ENCODE measurements at places on chromosomes 4 and X.

DNA sequence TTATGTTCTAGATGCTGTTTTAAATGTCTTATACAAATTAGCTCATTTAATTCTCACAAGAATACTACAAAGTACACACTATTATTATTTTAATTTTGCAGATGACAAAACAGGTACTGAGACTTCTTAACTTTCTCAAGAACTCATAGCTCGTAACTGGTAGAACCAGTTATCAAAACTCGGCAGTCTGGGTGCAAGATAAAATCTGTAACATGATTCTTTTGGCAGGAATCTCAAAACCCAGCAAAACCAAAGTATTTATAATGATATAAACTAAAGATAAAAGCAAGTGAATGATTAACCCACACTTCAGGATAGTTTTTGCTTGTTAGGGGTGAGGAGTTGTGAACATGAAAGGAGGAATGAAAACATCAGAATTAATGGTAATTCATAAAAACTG is 27.6 kb downstream of the CLNK start:
- no peak for DNase-seq

DNA sequence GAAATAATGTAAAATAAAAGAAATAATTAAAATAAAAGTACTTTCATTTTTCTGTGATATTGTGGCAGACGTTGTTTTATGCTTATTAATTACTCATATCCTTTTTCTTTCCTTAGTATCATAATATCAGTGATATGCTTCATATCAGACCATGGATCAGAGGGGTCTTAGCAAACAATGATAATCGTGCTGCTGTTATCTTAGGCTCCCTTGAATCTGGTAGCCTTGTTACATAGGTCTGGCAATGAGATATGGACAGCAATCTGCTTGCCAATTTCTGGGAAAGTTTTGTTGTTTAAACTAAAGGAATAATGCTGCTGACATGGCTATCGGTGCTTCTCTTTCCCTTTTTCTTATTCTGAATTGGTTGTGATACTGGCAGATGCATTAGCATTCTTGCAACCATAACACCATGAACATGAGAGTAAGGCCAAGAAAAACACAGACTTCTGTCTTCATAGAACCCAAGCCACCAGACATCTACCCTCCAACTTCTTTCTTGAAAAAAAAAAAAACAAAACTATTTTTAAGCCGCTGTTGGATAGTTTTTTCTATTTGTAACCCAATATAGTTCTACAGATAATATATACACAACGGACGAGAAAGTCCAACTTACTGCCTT is 16.4 kb downstream of the EPHA5 start:
- DNase-seq, result no peak

DNA sequence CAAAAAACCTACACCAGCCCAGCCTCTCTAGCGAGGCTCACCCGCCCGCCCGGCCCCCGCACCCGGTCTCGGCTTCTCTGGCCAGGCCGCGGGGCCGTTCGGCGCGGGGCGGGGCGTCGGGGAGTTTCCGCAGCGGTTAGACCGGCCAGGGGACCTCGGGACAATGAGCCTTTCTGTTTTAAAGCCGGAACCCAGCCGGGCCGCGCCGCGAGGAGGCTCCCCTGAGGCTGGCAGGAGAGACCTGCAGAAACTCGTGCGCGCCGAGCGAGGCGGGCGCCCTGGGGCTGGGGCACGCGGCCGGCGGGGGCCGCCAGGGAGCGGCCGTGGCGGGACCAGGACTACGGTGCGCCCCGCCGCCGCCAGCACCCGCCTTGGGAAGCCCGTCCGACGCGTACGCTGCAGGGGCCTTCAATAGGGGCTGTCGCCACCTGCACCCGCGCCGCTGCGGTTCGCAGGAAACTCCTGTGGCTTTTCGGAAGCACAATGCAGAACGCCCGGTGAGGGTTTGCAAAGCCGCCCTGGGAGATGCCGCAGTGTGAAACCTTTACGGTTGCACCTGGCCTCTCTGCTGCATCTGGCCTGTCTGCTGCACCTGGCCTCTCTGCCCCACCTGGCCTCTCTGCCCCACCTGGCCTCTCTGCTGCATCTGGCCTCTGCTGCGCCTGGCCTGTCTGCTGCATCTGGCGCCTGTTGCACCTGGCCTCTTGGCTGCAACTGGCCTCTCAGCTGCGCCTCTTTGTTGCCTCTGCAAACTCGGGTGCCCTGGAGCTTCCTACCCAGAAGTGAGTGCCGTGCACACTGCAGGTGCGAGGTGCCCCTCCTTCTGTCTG is 63.9 kb downstream of the TRAPPC11 start:
- peak; percentile 4 for DNase-seq

DNA sequence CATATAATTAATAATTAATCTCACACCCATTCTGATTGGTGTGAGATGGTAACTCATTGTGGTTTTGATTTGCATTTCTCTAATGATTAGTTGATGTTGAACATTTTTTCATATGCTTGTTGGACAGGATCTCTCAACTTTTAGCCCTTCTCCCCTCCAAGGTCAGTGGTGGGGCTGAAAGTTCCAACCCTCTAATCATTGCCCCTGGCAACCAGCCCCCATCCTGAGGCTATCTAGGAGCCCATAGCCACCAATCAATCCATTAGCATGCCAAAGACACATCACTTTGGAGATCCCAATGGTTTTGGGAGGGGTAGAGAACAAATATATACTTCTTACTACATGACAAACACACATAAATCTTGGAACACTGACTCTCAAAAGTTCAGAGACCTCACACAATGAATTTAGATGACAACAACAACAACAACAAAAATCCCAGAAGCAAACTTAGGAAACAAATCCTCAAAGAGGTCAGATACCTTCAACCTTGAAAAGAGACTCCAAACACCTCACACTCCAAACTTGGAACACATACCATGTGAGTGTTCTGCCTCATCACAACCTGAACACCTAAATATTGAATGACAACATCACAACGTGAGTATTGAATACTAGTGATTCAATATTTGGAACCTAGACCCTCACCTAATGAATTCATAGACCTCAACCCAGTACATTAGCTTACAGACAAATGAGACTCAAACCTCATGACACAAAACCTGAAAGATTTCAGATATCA is 19.0 kb upstream of the PAGE4 start:
- DNase-seq, result no peak

DNA sequence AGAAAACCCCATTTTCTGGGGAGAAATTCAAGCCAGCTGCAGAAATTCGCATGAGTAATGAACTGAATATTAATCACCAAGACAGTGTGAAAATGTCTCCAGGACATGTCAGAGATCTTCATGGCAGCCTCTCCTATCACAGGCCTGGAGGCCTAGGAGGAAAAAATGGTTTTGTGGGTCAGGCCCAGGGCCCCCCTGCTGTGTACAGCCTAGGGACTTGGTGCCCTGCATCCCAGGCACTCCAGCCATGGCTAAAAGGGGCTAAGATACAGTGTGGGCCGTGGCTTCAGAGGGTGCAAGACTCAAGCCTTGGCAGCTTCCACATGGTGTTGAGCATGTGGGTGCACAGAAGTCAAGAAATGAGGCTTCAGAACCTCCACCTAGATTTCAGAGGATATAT is 185.9 kb upstream of the GATB start:
- DNase-seq, result no peak

DNA sequence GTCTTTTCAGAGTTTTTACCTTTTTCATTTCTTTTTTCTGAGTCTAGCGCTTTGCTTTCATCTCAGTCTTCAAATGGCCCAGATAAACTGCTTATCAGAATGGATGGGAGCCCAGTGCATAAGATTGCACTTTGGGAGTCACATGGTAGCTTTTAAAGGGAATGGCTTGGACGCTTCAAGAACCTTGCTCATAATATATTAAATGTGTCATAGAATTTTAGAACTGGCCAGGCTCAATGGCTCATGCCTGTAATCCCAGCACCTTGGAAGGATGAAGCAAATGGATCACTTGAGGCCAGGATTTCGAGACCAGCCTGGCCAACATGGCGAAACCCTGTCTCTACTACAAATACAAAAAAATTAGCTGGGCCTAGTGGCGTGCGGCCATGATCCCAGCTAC is 68.4 kb downstream of the HMGB2 start:
- DNase-seq, result no peak

GRCh38 chr4:151850791-151851213 is 90.0 kb upstream of the GATB start:
- no peak for DNase-seq

GRCh38 chrX:3142259-3143042 is 101.2 kb downstream of the ARSF start:
- no peak for DNase-seq

GRCh38 chrX:16882169-16882568 is 12.0 kb upstream of the RBBP7 start:
- DNase-seq, result no peak

DNA sequence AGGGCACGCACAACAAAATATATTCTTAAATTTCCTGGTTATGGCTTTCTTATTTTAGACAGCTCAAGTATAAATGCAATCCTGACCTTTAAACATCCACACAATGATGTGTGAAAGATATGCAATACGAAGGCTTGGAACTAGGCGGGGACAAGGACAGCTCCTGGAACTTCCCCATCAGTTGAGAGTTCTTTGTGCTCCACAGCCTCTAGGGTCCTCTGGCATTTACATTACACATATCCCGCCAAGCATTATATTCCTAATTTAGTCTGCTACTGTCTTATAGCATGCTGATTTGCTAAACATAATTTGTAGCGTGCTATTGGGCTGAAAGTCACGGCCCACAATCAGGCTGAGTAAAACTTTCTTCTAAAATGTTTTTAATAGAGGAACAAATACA is 74.4 kb downstream of the FTHL17 start:
- no peak for DNase-seq

GRCh38 chrX:12496343-12496742 is 294.9 kb upstream of the PRPS2 start:
- DNase-seq, result no peak

- no peak for DNase-seq
These were observed 63.9 kb downstream of the PLS3 start for GRCh38 chrX:115624916-115625315.

DNA sequence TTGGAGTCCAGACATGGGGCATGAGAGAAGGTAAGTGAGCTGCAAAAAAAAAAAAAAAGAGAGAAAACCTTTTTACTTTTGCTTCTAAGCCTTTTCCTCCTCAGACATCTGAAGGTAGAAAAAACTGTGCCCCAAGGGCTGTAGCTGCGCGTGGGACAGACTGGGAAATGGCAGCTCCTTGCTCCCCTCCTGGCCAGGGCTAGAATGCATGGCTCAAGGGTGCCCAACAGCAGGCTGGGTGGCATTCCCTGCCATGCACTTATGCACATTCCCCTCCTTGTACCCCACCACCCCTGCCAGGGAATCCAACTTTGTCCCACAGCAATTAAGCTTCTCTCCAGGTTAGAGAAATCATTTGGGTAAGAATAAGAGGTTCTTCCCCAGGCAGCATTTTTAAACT is 421.2 kb downstream of the TRAM1L1 start:
- DNase-seq, result no peak

DNA sequence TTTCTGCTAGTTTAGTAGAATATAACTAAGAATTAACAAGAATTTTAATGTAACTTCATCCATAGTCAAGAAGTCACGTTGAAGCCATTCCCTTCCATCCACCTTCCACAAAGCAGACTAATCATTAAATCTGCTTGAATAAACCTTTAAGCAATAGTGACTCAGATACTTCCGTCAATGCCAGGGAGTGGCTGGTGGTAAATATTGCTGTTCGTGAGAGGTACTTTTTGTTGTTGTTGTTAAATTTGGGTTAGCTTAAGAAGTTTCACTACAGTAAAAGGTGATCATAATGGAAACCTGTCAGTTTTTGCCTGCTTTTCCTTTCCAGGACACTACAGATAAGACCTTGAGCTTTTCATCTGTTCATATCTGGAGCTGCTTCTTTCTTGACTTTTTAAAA is 316.3 kb downstream of the TMA16 start:
- no peak for DNase-seq

GRCh38 chr4:47741200-47741599 is 96.7 kb downstream of the CORIN start:
- DNase-seq, result no peak

DNA sequence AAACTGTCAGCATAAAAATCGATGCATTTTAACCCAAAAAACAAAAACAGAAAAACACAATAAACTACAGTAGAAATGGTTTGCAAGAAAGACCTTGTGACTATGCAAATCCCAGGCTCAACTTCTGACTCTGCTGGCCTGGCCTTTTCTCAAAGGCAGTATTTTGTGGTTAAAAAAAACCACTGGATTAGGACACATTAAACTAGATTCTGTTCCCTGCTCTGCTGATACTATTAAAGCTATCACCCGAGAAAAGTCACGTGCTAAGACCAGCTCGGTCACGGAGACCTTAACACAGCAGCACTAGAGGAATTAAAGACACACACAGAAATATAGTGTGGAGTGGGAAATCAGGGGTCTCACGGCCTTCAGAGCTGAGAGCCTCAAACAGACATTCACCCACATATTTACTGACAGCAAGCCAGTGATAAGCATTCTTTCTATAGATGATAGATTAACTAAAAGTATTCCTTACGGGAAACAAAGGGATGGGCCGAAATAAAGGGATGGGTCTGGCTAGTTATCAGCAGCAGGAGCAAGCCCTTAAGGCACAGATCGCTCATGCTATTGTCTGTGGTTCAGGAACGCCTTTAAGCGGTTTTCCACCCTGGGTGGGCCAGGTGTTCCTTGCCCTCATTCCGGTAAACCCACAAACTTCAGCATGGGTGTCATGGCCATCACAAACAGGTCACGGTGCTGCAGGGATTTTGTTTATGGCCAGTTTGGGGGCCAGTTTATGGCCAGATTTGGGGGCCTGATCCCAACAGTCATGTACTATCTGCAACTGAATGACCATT is 16.1 kb downstream of the CBR4 start:
- no peak for DNase-seq

DNA sequence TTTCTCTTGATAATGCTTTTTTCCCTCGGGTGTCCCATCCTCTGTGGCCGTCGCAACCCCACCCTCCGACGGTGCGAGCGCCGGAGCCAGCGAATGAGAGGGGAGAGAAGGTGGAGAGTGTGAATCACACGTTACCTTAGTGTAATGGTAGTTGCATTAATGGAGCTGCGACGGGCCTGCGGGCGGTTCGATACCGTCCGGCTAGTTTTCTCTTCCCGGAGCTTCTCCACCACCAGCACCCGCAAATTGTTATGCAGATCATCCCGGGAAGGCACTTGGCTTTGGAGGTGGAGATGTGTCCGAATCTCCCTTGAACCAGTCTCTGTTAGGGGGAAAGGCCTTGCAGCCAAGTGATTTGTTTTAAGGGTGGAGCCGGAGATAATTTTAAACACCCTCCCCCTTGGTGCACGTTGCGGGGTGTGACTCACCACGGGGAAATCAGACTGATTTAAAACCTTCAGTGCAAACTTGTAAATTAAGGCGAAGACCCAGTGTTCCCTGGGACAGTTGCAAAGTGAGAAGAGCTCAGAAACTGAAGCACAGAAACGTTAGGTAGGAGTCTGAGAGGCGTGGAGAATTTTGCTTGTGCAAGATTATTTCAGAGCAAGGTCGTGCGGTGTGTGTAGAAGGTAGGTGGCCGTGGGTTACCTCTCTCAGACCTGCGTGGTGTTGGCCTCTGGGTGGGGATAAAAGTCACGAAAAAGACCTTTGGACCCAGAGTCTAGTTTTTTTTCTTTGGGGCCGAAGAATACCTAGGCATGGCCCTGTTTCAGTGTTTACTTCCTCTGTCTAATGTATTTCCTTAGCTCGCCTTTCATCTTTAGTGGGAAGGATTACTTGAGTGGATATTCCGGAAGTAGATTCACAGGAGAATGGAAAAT is 1.3 kb downstream of the AFF1 start:
- peak; percentile 50 for DNase-seq

- no peak for DNase-seq
These were observed 444.0 kb upstream of the PITX2 start for GRCh38 chr4:111066887-111067286.

All from stimulated activated CD8-positive, alpha-beta memory T cell treated with anti-CD3 and anti-CD28 coated beads, Interleukin-7, amount 100 ng/mL, for 24 hours (primary cell).